Uterine smooth muscle cell (primary cell): ENCODE measurements at places on chromosomes 13 and 19. TPM values are rescaled to one million over a fixed set of nuclear protein-coding genes. Genes with fewer than 3 reads are reported as not detected.

RASAL3 gene
- total RNA-seq, result 0.12 TPM in 1 of 2 replicates, not detected in the other

TSSK6 gene
- 2.0 and 3.5 TPM in 2 replicates for total RNA-seq

C1QTNF9B gene
- 0.37 and 1.2 TPM in 2 replicates for total RNA-seq

ATXN8OS gene
- total RNA-seq, result not detected in 2 replicates

GPALPP1 gene
- total RNA-seq, result 32.4 and 34.9 TPM in 2 replicates

ZNF761 gene
- 13.8 and 14.6 TPM in 2 replicates for total RNA-seq

MYO16 gene
- under 0.01 TPM in 1 of 2 replicates, not detected in the other for total RNA-seq

SH2D3A gene
- not detected in 2 replicates for total RNA-seq

ZNF610 gene
- total RNA-seq, result 1.00 and 2.7 TPM in 2 replicates

CLEC17A gene
- 0.12 TPM in 1 of 2 replicates, not detected in the other for total RNA-seq
